ENCODE measurements at places on chromosomes 4 and X.

GRCh38 chrX:36867143-36867542, 141.0 kb upstream of the FAM47C start:
- DNase-seq: peak; percentile 15

DNA sequence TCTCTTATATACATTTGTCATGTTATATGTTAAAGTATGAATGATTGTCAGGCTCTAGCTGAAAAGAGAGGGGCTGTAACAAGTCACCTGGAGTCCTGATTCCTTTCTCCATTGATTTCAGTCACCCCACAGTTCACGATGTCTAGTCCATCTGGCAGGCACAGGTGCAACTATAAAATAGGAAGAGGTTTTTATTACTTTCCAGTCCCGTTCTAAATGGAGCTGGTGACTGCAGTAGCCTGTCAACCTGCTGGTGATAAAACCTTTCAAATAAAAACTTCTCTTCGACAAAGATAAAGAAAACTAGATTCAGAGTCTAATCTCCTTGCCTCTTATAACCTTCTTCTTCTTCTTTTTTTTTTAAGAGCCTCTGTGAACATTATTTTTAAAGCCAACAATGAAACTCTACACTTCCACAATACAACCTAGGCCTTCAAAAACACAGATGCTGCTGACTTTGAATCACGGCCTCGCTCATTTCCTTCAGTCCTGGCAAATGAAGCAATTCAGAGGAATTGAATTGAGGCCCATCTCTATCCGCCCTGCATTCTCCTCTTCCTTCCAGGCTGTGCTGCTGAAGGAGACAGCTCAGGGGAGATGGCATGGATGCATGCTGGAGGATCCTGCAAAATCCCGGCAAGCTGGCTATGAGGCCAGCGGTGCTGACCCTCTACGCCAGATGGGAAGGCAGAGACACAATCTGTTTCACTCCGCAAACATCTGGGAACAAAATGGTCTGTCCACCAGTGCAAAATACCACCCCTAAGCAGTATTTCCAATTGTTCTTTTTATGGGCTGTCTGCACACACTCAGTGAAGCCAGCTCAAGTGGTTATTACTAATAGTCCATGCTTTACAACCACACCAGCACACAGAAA, 27.3 kb upstream of the CDKN2AIP start:
- DNase-seq: no peak

DNA sequence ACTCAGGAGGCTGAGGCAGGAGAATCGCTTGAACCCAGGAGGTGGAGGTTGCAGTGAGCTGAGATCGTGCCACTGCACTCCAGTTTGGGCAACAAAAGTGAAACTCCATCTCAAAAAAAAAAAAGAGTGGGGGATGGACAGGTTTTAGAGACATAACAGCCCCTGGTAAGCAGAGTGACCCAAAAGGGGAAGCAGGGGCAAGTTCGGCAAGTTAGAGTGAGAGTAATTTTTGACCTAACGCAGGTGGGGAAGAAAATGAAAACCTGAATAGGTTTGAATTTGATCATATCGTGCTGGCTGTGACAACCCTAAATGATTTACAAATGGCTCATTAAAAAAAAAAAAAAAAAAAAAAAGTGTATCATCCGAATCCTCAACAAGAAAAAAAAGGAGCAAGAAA, 25.7 kb upstream of the TMEM131L start:
- DNase-seq: no peak

DNA sequence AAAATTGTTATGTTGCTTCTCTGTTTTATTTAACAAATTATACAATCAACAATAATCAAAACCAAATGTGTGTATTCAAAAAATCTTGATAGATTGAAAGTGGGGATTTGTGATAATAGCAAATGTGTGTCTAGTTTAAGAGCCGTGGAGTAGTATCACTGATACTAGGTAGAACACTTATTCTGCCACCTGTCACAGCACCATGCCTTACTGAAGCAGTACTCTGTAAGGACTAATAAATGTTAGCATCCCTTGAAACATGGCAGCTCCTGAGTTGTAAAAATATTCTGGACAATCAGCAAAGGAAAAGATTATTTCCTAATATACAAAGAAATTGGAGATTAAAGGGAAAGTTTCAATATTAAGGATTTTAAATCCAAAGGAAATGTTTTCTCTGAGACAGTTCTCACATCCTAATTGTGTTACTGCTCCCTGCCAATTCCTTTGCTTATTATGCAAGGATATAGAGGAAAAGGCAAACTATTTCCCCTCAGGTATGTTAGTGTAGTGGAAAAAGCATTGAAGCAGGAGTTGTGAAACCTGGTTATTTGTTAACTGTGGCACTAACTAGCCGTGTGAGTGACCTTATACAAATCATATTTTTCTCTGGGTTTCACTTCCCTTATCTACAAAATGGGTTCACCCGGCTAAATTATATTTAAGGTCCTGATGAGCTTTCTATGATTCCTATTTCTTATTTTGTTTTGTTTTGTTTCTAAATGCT, 303.1 kb downstream of the ARHGAP24 start:
- DNase-seq: no peak

DNA sequence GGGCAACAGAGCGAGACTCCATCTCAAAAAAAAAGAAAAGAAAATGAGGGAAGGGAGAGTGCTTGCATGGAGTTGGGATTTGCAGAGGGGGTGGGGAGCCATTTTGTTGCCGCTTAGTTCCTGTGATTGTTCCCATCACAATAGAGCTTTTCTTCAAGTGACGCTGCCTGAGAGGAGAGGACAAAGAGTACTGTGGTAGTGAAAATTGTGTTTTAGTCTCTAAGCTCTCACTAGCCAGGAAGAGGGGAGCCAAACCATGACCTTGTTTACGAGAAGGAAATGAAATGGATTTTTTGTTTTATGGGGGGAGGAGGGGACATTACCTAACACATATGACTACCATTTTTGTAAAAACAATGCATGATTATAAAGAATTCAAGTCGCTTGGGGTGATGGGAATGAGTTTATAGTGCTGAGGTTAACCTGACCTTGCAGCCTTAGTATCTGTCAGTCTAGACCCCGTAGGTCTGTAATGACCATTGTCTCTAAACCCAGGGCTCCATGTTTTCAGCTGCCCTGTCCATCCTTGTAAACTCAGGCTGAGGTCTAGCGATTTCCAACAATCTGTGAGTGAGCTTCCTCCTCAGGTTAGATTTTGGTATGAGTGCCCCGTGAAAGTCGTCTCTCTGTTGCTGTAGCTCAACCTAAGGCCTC, 18.8 kb downstream of the SRD5A3 start:
- DNase-seq: no peak

- peak; percentile 19 for DNase-seq
Measured at GRCh38 chr4:74793757-74794381, 454 bp downstream of the BTC start.
